Lung (tissue), 17 donors: ENCODE measurements at places on chromosomes 6 and 20. TPM values are rescaled to one million over a fixed set of nuclear protein-coding genes. Genes with fewer than 3 reads are reported as not detected.

GRCh38 chr6:132390017-132390416, 11.3 kb downstream of the MOXD1 start:
- DNase-seq, result no peak
- H3K27ac ChIP-seq, result no peak overlapping the region
- H3K27me3 ChIP-seq, result no peaks in the 10 kb centered on the region
- H3K4me1 ChIP-seq, result peaks cover 45% of the 10 kb centered on the region
- no peaks in the 10 kb centered on the region for H3K36me3 ChIP-seq

DNA sequence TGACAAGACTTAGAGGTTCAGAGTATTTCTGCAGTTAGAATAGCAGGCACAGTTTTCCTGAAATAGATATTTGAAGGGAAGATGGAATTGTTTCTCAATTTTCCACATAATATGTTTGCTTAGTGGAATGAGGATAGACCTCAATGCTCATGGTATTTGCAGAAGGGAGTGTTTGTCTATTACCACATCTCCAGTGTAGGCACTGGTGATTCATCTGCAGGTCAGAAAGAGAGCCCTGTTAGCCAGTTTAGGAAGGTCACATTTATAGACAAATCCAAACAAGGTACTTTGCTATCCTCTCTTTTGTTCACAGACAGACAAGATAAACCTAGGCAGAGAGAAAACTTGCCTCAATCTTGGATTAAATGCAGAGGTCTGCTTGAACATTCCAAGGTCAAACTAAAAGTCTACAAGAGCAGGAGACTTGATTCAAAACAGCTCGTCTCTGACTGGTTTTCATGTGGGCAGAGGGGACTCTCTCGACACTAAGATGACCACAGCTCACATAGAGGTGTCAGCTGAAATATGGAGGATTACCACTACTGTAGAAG, 22.8 kb downstream of the ISM1 start:
- no peaks in the 10 kb centered on the region for H3K36me3 ChIP-seq
- no peak for DNase-seq
- no peaks in the 10 kb centered on the region for H3K4me1 ChIP-seq
- no peak overlapping the region for H3K27ac ChIP-seq

- H3K27ac ChIP-seq, result peak overlapping the region; percentile 38
- H3K27me3 ChIP-seq, result no peaks in the 10 kb centered on the region
- H3K4me3 ChIP-seq, result no peak overlapping the region
Measured at GRCh38 chr6:166554316-166554715, 32.2 kb downstream of the RAMACL start.

DNA sequence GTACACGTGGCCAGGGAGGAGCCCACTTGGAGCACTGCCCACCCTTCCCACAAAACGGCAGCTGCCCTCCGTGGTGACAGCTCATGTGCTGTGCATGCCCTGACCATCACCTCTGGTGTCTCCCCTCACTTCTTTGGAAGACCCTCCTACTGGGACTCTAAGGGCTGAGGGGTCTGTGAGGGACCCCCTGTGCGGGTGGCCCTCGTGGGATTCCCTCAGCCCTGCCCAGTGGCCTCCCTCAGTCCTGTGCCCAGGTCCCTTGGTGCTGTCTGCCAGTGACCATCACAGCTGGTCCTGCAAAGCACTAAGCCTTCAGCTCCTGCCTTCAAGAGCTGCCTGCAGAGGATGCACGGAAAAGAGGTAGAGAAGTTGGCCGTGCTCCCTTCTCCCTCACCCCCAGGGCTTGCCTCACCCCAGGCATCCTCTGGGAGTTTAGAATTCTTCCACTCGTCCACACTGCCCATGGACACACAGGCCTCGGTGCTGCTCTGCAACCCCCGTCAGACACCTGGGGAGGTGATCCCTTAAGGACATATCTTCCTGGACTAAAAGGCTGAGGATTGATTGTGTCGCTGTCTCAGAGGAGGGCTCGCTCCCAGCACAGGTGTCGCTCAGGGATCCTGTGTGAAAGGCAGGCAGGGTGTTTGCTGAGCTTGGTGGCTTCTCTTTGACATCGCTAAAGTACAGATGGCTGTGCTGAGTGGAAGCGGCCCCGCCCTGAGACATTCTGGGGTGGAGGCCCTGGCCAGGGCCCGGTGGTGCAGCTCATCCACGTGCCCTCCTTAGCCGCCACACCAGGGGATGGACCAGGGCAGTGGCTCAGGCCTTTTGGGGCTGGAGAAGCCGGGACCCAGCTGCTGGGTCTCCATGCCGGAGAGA, 119.5 kb upstream of the FRMD1 start:
- peaks cover 3% of the 10 kb centered on the region for H3K4me1 ChIP-seq
- peak; percentile 7 for DNase-seq
- H3K27me3 ChIP-seq, result no peaks in the 10 kb centered on the region
- no peak overlapping the region for H3K4me3 ChIP-seq

GRCh38 chr6:117976030-117976651, 69.1 kb downstream of the SLC35F1 start:
- H3K27ac ChIP-seq, result no peak overlapping the region
- no peak overlapping the region for H3K4me3 ChIP-seq
- H3K36me3 ChIP-seq, result no peaks in the 10 kb centered on the region
- DNase-seq, result no peak

Gene STK4
- 21.7 TPM for polyA plus RNA-seq

Gene NFKBIL1
- polyA plus RNA-seq, result 18.9 TPM

Gene PKHD1
- 0.01 TPM for polyA plus RNA-seq

Gene CLIC5
- 14.8 TPM for polyA plus RNA-seq
